Hematopoietic multipotent progenitor cell (in vitro differentiated cells): ENCODE measurements at places on chromosomes 1 and 21. TPM values are rescaled to one million over a fixed set of nuclear protein-coding genes. Genes with fewer than 3 reads are reported as not detected.

Gene TFF2
- not detected for total RNA-seq

Gene BACE2
- 8.1 TPM for total RNA-seq

Gene POMGNT1
- total RNA-seq: 42.0 TPM

Gene PGLYRP4
- total RNA-seq: 0.27 TPM

Gene LRRC38
- 0.27 TPM for total RNA-seq

Gene RAP1GAP
- total RNA-seq: 0.27 TPM

Gene TSPEAR
- total RNA-seq: not detected

Gene PDC
- not detected for total RNA-seq

Gene ZNF695
- total RNA-seq: 1.3 TPM

Gene GPR3
- total RNA-seq: 4.3 TPM

Gene ANKRD45
- total RNA-seq: under 0.01 TPM

Gene CD5L
- total RNA-seq: not detected

Gene SPAG17
- 0.81 TPM for total RNA-seq

Gene TRNP1
- under 0.01 TPM for total RNA-seq
